ENCODE measurements at places on chromosomes 1 and 21. TPM values are rescaled to one million over a fixed set of nuclear protein-coding genes. Genes with fewer than 3 reads are reported as not detected.

- no peak for DNase-seq
Observed at GRCh38 chr1:150028322-150028721, 17.8 kb upstream of the OTUD7B start.

- DNase-seq = no peak
Observed at GRCh38 chr1:185568155-185569123, 165.8 kb upstream of the HMCN1 start.

DNA sequence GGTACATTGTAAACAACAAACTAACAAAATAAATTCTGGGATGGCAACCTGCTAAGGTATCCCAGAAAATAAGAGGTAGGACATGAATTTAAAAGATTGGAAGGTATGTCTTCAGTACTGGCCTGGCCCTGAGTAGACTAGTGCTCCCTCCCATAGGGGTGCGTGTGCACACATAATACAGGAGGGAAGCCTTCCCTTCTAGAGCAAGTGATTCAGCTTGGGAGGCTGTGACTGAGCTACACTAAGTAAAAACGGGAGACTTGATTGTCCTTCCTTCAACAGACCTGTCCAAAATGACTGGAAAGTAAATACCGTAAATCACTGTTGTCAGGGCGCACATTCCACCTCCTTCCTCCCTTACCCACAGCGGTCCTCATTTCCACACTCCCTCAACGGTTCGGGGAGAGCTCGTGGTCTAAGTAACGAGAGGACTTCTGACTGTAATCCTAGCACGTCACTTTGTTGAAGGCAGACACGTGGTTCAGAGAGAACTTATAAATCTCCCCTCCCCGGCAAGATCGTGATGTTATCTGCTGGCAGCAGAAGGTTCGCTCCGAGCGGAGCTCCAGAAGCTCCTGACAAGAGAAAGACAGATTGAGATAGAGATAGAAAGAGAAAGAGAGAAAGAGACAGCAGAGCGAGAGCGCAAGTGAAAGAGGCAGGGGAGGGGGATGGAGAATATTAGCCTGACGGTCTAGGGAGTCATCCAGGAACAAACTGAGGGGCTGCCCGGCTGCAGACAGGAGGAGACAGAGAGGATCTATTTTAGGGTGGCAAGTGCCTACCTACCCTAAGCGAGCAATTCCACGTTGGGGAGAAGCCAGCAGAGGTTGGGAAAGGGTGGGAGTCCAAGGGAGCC is at the start of gene TGFB2:
Gene TGFB2 (plus strand): TSS at position 523 of the 859 bp plus-strand sequence. CDS start 1,366 bp downstream, outside the sequence.
- no peak for DNase-seq

DNA sequence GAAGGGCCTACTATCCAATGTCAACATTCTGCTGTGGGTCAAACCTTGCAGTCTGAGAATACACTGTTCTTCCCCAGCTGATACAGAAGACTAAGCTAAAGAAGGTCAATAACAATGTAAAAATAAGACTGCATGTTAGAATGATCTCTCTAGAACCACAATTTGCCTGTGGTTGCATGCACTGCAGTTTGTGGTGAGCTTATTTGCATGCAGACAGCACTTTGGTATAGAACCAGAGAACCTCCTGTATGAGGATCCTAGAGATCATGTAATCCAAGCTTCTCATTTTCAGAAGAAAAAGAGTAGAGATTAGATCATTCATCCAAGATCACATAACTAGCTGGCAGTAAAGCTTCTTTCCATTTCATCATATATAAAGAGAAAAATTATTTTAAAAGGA is 15.8 kb downstream of the SYNJ1 start:
- no peak for DNase-seq

- DNase-seq = peak; percentile 17
Observed at GRCh38 chr1:147545133-147545532, 3.8 kb downstream of the BCL9 start.

DNA sequence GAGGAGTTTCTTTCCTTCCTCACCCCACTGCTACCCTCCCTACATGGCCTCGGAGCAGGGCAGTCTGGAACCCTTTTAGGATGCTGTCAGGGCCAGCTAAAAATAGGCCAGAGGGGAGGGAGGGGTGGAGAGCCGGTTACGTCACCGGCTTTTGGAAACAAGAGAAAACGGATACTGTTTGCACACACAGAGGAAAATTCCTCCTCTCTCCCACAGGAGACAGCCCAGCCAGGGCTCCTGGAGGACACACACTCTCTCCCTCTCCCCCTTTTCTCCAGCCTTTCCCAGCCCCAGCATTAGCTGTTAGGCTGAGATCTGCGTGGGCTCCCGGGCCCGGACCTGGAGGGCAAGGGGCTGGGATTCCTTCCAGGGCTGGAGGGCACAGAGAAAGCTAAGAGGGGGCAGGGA is 20.0 kb upstream of the ALDH4A1 start:
- DNase-seq = peak; percentile 91

DNA sequence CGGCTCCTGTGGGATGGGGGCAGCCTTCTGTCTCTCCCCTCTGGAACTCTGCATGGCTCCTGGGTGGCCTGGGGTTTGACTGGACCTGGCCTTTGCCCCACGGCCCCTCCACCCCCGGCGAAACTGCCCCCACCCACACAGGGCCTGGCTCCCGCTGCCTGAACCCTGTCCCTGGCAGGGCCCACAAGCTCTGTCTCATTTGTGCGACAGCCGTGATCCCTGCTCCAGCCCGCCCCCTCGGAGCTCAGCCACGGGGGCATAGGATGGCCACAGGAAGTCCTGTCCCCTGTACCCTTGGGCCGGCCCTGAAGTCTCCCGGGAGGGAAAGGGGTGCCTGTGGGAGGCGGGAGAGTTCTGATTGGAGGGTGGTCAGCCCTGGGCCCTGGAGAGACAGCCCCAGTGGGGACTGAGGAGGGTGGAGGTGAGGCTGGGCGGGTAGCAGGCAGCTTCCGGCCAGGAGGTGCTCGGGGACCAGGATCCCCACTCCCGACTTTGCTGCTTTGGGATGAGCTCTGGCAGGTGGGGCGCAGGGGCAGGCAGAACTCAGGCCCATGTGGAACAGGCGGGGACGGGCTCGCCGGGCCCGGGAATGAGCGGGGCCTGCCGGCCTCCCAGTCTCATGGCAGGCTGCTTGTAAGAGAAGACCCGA is 45.1 kb downstream of the SLX9 start:
- no peak for DNase-seq

DNA sequence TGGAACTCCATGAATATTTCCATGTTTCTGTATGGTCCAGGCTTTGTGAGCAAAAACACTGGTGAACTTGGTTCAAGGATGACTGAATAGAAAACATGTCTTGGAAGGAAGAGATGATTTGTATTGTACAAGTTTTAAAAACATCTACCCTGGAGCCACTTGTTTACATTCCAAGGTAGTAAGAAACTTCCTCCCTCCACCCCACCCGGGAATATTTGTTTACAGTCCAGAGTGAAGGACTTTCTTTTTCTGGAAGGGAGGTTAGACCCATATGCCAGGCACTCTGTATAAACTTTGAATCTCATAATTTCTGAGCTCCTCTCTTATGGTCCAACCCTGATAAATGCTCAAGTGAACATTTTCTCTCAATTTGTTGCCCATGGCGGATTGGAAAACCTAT is 323.3 kb upstream of the LYPLAL1 start:
- DNase-seq = no peak

GRCh38 chr1:202416641-202417040 is 68.1 kb downstream of the PPP1R12B start:
- DNase-seq = no peak

MPZ gene
- polyA plus RNA-seq = 3.8 TPM

F13B gene
- not detected for polyA plus RNA-seq

TCHHL1 gene
- not detected for polyA plus RNA-seq

CRYAA gene
- polyA plus RNA-seq = 0.16 TPM
